Smooth muscle cell of the umbilical artery (primary cell): ENCODE measurements at places on chromosomes 7 and 10. TPM values are rescaled to one million over a fixed set of nuclear protein-coding genes. Genes with fewer than 3 reads are reported as not detected.

The LRRN3 gene
- total RNA-seq: 3.2 and 3.6 TPM in 2 replicates

The CDNF gene
- total RNA-seq: 0.51 and 0.59 TPM in 2 replicates

The HMX3 gene
- not detected in 2 replicates for total RNA-seq

The NUTM2D gene
- 1.2 and 2.0 TPM in 2 replicates for total RNA-seq

The CHCHD3 gene
- 67.7 and 92.9 TPM in 2 replicates for total RNA-seq

The GATA3 gene
- not detected in 2 replicates for total RNA-seq

The GSAP gene
- total RNA-seq: 9.5 and 14.6 TPM in 2 replicates

The CHN2 gene
- total RNA-seq: 0.28 and 1.5 TPM in 2 replicates

The CHST3 gene
- 13.1 and 35.0 TPM in 2 replicates for total RNA-seq

The DOCK1 gene
- total RNA-seq: 69.8 and 102 TPM in 2 replicates

The HABP2 gene
- total RNA-seq: not detected in 2 replicates

The CYP17A1 gene
- total RNA-seq: not detected in 2 replicates

The KCND2 gene
- 0.18 and 0.89 TPM in 2 replicates for total RNA-seq

The PRLHR gene
- total RNA-seq: not detected in 2 replicates

The PPP1R17 gene
- not detected in 2 replicates for total RNA-seq

The CD36 gene
- total RNA-seq: 1.2 TPM in 2 replicates

The KMT2C gene
- 29.4 and 43.4 TPM in 2 replicates for total RNA-seq

The ITPRIP gene
- total RNA-seq: 18.7 and 30.5 TPM in 2 replicates

The ZNF365 gene
- 2.7 and 2.8 TPM in 2 replicates for total RNA-seq

The CRPPA gene
- total RNA-seq: 1.7 and 2.7 TPM in 2 replicates

The CALML5 gene
- total RNA-seq: not detected in 2 replicates

The GRID2IP gene
- total RNA-seq: not detected in 2 replicates

The ARHGAP22 gene
- 31.8 and 196 TPM in 2 replicates for total RNA-seq

The GCK gene
- 0.30 TPM in 1 of 2 replicates, not detected in the other for total RNA-seq

The CTBP2 gene
- total RNA-seq: 60.3 and 105 TPM in 2 replicates

The FBXW4 gene
- 18.2 and 45.4 TPM in 2 replicates for total RNA-seq

The FZD8 gene
- total RNA-seq: 17.8 and 25.2 TPM in 2 replicates

The SORBS1 gene
- total RNA-seq: 12.5 and 20.9 TPM in 2 replicates

The SDHAF3 gene
- 6.8 and 12.4 TPM in 2 replicates for total RNA-seq

The CLCN1 gene
- total RNA-seq: not detected in 2 replicates

The GIMAP2 gene
- total RNA-seq: under 0.01 TPM in 1 of 2 replicates, not detected in the other

The VIM gene
- 2,353 and 9,144 TPM in 2 replicates for total RNA-seq
